Stimulated activated CD4-positive, alpha-beta T cell treated with anti-CD3 and anti-CD28 coated beads, Interleukin-1b, Interleukin-23, amount 100 ng/mL, for 1 hour (primary cell): ENCODE measurements at places on chromosomes 4 and X.

GRCh38 chr4:30718021-30718542 lies 2.1 kb upstream of the PCDH7 start:
- no peak for DNase-seq

GRCh38 chrX:85309717-85310116 lies 65.9 kb downstream of the ZNF711 start:
- DNase-seq, result no peak

- DNase-seq, result no peak
Observed at GRCh38 chr4:144906181-144906925, 191.6 kb downstream of the ANAPC10 start.

DNA sequence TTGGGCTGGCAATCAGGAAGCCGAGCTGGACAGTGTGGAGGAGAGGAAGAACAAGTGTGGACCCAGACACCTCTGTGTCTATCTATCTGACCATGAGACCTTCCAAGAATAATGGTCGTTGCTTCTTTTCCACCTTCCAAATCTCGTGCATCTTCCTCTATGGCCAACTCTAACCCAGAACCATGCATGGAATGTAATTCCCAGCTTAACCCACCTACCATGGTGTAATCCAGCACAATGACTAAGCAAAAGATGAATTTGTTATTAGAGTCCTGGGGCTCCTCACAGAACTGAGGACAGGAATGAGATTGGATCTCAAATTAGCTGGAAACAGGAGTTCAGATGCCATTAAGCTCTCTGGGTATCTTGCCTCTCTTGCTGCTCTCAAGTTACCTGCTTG lies 17.4 kb upstream of the TMEM184C start:
- DNase-seq, result no peak

- DNase-seq, result no peak
Observed at GRCh38 chr4:10589799-10590198, 94.8 kb downstream of the CLNK start.

- DNase-seq, result no peak
Observed at GRCh38 chr4:52573551-52573950, 85.5 kb downstream of the USP46 start.

DNA sequence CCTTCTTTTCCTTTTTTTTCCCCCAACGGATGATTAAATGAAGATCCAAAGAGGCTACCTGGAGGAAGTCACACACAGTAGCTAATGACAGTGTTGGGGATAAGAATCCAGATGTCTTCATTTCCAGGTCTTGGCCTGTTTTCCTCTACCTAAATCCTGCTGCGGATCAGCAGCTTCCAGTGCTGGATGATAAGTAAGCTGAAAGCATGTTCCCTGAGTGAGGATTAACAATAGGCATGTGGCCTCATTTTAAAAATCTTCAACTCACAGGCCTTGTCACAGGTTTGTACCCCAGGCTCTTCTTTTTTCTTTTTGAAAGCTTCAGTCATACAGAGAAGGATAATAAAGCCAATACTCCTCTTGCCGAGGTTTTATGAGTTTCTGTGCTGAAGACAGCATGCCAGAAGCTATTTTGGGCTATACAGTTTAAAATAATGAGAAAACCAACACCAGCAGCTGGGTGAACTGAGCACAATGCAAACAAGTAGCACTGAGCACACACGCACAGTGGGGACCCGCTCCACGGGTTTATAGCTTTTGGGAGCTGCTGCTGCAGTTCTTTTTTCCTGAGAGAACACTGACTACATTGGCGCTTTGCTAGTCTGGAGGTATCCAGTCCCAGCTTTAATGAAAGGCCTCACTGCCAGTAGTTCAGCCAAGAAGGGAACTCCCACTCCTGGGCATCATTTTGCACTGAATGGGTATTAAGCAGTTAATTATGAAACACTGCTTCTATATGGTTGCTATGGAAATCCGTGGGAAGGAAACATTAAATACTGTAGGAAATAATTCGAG lies 184.2 kb upstream of the CTSO start:
- DNase-seq, result no peak

- no peak for DNase-seq
Observed at GRCh38 chr4:82777857-82778525, 20.6 kb downstream of the SCD5 start.

DNA sequence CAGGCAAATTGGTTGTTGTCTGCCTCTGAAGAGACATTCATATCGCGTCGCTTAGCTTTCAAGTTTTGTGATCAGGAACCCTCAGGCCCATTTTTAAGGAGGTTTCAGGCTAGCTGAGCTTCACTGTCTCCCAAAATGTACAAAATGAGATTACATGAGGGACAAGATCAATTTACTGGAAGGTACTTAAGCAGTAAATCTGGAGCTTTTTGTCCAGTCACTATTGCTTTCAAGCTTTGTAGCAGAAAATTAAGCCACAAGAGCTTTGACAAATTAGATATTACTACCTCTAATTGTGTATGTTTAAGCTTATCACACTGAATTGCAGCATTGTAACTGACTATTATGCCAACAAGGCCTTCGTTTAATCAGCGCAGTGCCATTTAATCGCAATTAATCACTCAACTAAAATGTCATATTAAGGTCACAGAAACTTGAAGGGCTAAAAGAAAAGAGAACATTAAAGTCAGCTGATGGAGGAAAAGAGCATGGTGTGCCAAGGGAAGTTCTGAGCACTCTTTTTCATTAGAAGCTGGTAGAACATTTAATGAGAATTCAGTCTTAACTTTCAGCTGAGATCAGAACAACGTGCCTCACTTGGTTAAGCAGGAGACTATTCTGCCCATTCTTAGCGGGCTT lies 353.0 kb downstream of the FBXO8 start:
- no peak for DNase-seq

DNA sequence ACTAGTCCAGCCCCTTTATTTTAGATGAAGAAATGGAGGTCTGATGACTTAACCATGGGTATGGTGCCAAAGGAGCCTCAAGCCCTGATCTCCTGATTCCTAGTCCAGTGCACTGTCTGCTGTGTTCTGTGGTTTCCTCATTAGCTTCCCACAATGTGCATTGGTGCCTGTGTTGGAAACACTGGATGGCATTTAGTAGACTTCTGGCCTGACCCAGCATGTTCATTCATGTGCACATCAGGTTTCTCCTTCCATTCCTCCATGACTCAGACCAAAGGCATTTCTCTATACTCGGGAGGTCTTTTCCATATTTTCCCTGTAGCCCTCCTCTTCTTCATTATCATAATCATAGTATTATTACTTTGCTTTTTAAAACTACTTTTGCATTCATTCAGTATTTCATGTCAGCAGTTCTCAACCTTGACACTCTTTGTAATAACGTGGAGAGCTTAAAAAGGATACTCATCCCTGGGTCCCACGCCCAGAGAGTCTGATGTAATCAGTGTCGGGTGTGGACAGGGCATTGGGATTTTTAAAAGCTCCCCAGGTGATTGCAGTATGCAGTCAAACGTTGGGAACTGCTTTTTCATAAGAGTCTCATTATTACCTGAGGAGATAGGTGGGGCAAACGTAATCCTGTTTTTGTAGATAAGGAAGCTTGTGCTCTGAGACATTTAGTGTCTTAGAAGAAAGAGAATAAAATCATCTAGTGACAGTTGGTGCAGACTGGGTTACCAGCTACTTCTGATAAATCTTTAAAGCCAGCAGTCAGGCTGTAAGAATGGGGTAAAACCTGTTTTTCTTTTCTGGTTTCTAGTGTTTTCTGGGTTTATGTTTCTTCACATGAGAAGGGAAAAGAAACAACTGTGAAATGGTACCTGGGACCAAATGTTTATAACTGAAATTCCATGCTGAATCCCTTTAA lies 40.9 kb upstream of the XK start:
- no peak for DNase-seq

DNA sequence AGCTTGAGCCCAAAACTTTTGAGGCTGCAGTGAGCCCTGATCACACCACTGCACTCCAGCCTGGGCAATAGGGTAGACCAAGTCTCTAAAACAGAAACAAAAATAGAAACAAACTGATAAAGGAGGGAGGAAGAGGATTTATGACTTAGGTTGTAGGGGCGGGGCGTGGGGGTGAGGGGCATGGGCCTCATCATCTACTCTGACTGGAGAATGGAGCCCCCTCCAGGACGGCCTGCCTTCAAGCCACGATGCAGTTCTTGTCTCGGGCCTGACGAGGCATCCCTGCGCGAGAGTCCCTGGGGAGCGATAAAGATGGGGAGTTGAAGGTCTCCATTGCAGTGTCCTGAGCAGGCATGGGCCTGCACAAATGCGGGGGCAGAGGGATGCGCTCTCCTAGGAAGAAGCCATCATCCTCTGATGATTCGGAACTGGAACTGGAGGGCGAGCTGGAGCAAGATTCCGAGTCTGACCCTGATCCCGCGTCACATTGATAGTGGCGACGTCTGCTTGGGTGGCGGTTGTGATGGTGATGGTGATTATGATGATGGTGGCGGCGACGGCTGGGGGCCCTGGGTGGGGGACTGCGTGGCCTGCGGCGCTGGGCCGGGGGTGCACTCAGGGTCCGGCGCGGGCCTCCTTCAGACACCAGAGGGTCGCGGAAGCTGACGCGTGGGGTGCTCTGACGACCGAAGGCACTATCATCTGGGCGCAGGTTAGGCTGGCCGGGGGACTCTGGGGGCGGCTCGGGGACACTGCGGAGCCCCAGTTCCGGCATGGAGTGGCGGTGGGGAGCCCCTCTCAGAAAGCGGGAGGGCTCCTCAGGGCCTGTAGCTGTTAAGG lies 4.0 kb downstream of the PLP2 start:
- DNase-seq, result no peak

GRCh38 chrX:120090208-120090607 lies 12.7 kb upstream of the RHOXF2B start:
- no peak for DNase-seq

GRCh38 chr4:149409555-149409962 lies 406.1 kb downstream of the IQCM start:
- no peak for DNase-seq

GRCh38 chrX:69991685-69992084 lies 58.1 kb downstream of the AWAT2 start:
- DNase-seq, result no peak

GRCh38 chrX:99117011-99117410 lies 1293.1 kb downstream of the PCDH19 start:
- no peak for DNase-seq

- no peak for DNase-seq
Observed at GRCh38 chr4:25441519-25442117, 64.6 kb downstream of the ANAPC4 start.

- DNase-seq, result no peak
Observed at GRCh38 chr4:173270312-173271027, 63.7 kb downstream of the HMGB2 start.

DNA sequence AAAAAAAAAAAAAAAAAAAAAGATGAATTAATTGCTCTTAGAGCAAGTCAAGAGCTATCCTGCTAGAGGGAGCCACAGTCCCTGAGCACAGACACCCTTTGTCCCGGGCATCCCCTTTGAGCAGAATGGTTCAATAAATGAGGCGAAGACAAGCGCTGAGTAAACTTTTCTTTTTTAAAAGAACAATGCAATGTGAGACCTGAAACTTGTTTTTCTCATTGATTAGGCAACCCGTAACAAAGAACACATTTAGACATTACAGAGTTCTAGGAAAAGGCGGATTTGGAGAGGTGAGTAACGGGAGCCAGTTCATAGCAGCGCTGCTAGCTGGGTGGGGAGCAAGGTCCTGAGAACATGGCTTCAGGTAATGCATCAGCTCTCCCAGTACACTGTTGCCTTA lies 46.1 kb downstream of the GRK4 start:
- no peak for DNase-seq

DNA sequence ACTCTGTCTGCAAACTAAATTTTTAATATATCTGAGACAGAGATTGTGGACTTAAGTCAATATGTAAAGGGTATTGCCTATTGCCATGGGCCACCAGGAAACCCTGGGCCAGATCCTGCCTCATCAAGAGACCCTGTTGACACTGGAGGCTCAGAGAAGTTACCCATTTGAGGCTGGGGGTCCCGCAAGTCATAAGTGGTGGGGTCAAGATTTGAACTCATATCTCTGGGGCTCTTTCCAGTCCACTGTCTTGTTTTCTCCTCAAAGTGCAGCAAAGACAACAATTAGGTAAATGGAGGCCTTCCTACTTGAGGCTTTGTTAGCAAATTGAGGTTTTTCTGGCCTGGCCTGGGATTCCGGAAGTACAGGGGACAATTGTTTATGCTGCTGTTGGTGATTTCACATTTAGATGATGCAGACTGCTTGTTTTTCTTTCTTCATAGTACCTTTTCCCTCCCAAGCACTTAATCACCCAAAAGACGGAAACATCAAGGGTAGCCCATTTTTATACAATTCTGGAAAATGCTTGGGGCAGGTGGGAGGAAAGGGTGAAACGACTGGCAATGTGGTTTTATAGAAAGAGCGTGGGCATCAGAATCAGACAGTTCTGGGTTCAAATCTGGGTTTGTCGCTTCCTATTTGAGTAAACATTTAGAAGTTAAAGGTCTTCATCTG lies 160.0 kb downstream of the SMIM20 start:
- DNase-seq, result no peak

DNA sequence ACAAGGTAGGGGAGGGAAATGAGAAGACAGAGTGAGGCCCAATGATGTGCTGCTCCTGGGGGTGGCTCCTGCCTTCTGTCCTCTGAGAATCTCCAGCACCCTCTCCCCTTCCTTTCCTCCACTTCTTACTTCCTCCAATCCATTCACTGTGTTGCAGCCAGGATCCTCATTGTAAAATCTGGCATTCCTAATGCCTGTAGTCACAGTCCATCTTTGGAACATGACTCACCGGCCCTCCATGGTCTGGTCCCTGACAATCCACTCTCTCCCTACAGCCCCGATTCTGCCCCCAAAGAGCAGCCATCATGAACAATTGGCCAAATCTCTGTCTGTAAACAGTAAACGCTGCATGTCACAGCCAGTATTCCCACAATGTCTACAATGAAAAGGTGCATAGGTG lies 72.9 kb downstream of the CLNK start:
- no peak for DNase-seq

DNA sequence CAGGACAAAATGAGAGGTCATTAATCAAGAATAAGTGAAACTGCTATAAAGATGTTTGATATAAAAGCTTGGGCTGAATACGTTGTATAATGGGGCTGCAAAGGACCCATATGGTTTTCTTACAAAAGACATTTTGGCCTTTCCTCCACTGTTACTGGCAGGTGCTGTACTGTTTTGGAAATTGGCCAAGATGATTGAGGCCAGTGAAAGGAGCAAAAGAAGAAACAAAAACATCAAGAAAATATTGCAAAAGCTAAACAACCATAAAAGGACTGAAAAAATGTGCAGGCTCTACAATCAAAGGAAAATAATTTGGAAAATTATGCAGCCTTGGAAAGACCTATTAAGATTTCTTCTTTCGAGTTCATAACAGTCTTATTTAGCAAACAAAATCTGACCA lies 222.2 kb upstream of the PPP1R2C start:
- no peak for DNase-seq

DNA sequence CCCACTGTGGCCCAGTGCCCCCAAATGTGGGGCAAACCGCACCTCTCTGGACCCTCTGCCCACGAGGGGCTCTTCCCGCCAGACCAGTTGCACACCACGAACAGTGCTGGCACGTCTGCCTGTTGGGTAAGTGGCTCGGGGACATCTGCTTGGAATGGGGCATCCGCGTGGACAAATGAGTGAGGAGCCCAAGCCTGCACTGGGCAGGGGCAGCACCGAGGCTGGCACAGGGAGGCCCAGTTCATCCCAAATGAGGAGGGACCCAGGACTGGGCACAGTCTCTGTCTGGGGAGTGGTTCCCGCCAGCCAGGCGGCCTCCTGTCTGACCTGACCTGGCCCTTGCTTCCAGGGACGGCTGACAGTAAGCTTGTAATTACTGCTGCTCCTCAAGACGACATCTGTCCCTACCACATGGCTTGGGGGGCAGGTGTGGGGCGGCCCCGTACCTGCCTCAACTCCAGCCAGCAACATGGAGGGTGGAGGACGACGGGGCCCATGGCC lies 3.2 kb downstream of the SPON2 start:
- DNase-seq, result no peak
